CD4-positive, alpha-beta T cell treated with Interleukin-1 beta for 1 hour (primary cell): ENCODE measurements at places on chromosomes 5 and 9.
A peak's percentile ranks its signal among the peaks of the same experiment; 100 is the strongest.

DNA sequence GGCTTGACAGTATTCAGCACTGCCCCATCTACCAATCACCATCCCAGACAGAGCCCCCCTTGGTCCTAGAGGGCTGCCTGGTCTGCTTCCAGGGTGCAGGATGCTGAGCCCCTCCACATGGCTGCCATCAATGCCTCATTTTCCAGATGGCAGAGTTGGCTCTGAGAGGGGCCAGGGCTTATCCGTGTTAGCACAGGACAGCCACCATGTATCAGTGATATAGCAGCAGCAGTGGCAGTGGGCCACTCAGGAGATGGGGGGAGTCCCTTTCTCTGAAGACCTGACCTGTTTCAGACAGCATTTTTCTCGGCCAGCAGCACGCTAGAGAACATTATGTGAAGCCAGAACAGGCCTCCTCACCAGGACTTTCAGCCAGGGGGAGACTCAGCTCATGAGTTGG, 1.6 kb upstream of the SMIM32 start:
- no peak for DNase-seq

DNA sequence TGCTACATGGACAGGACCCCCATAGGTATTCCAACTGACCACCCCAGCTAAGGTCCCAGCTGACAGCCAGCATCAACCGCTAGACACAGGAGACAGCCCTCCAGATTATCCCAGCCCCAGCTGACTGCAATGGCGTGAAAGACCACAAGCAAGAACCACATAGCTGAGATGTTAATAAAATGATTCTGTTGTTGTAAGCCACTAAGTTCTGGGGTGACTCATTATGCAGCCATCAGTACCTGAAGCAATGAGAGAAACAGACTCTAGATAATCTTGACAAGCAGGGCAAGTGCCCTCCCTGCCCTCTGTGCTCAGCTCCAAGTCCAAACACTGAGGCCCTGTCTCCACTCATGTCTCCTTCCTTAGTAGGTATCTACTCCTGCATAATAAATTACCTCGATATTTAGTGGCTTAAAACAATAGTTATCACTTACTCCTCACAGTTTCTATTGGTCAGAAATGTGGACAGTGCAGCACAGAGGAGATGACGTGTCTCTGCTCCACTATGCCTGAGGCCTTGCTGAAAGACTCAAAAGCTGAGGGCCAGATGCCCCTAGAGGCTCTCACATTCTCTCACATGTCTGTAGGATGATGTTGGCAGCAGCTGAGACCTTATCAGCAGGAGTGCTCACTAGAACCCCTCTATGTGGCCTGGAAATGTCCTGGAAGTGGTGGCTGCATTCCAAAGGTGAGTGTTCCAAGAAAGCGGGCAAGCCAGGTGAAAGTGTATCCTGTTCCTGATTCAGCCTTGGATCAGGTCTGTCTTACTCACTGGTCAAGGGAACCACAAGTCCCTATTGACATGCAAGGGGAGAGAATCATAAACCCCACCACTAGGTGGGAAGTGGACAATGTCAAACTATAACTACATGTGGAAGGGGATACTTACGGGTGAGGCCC, 2.5 kb downstream of the MGAT1 start:
- DNase-seq = no peak

DNA sequence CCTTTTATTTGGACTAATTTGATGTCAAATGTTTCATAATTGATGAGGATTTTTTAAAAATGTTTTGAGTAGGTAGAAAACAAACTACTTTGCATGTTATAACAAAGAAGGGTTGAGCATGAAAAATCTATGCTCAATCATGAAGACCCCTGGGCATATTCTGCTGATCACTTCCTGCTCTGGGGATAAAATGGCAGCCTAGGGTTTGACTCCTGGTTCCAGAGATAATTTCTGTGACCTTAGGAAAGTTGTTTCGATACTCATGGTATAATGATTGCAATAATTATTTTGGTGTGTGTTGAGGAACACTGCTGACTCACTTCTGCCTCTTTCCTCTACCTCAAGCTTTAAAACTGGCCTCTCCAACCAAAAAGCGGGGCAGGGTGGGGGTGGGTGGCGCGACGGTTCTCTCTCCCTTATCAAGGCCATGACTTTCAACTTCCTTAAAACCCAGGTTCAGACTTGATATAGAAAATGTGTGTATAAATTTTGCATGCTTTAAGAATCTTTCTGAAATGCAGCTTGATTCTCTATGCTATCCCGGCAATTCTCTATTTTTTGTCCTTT, 6.0 kb upstream of the PIP5K1B start:
- no peak for DNase-seq

DNA sequence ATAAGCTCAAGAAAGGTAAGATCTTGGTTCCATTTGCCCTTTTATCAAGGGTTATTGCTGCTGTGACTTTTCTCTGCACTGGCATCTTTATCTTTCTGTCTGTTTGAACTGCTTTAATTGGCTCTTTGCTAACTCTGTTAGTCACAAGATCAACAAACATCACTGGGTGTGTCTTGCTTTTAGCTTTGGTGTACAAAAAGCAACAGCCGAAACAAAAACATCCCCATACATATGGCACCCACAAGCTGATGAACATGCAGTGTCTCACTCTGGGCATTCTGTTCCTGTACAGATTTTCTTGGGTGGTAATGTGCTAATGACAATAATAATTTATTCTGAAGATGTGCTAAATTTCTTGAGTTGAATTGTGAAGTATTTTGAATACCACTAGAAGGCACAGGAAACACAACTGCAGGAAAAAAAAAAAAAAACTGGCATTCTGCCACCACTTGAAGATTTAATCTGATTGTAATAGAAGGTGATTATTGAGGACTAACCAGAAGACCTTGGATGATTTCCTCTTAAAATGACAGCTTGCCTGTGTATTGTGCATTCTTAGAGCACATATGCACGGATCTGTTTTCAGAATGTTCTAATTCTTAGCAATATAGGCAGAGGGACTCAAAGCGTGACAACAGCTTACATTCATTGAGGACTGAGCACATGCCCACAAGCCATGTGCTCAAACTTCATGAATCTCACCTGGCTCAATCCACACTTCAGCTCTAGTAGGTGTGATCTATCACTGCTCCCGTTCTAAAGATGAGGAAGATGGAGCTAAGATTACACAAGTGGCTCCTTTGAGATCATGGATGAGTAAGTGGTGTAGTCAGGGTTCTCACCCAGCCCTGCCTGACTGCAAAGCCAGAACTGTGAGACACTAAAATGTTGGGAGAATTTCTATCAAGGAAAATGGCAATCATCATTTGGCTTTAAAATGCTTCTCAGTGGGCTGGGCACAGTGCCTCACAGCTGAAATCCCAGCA, 96.4 kb downstream of the EBF1 start:
- peak; percentile 2 for DNase-seq

- DNase-seq = no peak
These were observed 137.3 kb upstream of the KIF2A start for GRCh38 chr5:62168506-62169281.

DNA sequence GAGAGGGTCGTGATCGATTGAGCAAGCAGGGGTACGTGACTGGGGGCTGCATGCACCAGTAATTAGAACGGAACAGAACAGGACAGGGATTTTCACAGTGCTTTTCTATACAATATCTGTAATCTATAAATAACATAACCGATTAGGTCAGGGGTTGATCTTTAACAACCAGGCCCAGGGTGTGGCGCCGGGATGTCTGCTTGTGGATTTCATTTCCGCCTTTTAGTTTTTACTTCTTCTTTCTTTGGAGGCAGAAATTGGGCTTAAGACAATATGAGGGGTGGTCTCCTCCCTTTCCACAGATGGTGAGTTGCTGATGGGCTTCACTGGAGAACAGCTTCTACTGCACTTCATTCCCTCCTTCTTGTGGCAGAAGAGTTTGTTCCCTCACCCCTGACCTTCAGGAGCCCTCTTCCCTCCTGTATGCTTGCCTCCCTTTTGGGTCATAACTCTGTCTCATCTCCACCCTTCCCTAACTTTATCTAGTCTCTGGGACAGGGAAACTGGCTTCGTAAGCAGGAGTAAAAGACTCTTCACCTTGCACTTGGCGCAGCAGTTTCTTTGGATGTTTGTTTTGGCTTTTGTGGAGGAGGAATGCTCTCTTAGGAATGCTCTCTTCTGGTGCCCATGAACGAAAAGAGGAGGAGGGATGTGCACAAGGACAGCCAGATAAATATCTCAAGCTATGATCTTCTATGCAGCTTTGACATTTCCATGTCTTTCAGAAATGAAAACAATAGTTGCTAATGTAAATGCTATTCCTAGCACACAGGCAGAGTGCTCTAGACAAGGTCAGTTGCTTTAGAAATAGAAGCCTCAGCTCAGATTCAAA, 139.8 kb upstream of the RPS23 start:
- DNase-seq = no peak

DNA sequence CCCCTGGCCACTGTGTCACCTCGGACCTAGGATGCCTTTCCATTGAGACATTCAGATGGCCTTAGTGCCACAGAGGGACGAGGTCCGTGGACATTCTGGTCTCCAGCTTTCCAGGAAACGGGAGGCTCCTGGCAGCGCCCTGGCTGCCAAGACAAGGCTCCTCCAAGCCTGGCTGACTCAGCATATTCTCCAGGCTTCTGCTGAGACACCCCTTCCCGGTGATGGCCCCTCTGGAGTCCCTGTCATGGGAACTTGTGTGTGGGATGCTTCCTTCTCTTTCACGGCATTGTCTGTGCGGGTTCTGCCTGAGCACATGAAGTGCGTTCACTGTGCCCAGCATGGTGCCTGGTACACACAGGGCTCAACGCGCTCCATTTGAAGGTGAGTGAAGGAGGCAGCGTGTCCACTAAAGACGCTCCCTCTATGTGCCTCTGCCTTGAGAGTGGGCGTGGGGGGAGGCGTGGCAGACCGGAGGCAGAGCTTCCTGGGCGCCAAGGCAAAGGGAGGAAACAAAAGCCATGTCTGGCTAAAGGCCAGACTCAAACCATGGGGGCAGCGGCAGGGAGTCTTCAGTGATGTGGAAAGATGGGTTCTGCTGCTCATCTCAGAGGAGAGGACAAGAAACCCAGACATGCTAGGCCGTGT, 46.4 kb upstream of the PRRC2B start:
- no peak for DNase-seq
